ENCODE measurements at places on chromosomes 3 and 15.
A peak's percentile ranks its signal among the peaks of the same experiment; 100 is the strongest.

DNA sequence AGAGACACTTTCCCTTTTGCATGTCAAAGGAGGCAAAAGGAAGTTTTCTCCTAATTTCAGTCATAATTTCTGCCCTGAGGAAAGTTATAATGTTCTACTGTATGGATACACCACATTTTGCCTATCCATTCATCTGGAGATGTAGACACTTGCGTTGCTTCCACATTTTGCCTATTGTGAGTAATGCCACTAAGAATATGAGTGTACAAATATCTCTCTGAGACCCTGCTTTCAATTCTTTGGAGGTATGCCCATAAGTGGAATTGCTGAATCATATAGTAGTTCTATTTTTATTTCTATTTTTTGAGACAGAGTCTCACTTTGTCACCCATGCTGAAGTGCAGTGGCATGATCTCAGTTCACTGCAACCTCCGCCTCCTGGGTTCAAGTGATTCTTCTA, 3.6 kb upstream of the CD276 start:
- no peak for DNase-seq

DNA sequence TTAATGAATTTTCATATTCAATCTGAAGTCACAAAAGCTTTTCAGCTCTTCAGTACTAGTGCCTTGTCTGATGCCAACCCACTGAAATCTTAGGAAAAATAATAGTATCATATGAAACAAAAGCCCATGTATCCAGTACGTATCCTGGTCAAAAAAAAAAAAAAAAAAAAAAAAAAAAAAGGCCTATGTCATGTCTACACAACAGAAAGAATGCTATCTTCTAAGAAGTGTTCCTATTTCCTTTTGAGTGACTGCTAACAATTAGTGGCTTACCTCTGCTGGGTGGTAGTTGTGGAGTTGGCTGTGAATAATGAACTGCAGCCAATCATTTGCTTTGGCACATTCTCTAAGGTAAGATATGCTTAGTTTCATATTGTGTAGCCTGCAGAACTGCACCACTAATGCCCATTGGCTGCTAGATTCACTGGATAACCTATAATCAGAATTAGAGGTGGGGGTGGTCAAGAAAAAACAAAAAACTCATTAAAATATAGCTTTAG, 59.6 kb downstream of the EIF3J start:
- DNase-seq = no peak

- DNase-seq = no peak
Observed at GRCh38 chr3:193344486-193344885, 34.1 kb downstream of the ATP13A5 start.

- no peak for DNase-seq
Observed at GRCh38 chr3:196219194-196219969, 3.0 kb downstream of the SLC51A start.

DNA sequence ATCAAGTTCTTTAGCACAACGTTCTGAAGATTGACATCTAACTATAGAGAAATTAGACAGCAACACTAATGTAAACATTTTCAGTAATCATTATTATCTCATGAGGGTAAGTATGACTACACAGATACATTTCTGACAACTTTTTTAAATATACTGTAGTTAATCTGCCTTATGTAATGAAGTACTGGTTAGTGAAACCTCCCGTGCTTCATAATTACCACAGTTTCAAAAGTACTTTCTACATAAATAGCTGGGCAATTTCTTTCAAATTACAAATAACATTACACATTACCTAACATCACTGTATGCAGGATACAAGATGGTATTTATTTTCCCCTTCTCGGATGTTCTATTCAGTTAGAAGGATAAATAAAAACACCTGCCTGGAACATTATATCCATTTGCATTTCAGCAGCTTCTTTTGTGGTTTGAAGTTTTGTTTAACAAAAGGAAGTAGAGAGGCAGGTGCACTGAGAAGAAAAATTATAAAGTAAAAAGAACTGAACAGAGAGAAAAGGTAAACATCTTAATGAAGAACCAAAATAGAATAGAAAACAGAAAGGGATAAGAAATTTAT, 1241.5 kb upstream of the GBE1 start:
- peak; percentile 91 for DNase-seq

DNA sequence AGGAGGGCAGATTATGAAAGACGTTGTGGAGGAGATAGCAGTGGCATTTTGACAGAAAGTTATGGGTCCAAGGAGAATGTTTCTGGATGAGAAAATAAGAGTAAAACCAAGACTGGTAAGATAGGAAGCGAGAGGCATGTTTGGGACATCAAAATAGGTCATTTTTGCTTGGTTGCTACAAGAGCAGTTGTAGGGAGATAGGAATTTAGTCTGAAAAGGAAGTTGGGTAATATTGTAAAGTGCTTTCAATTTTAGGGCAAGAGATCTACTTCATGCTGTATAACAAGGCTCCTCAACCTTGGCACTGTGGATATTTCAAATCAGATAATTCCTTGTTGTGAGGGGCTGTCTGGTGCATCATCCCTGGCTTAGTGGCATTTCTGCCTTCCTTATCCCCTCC, 118.0 kb upstream of the DPH6 start:
- no peak for DNase-seq

- no peak for DNase-seq
Observed at GRCh38 chr15:75828429-75828828, 14.8 kb upstream of the UBE2Q2 start.

- DNase-seq = no peak
Observed at GRCh38 chr3:95971573-95971972, 842.8 kb upstream of the EPHA6 start.

- peak; percentile 81 for DNase-seq
Observed at GRCh38 chr3:169615833-169616232, 47.7 kb downstream of the MECOM start.

GRCh38 chr3:132255041-132255745, 62.0 kb upstream of the ACP3 start:
- DNase-seq = no peak

GRCh38 chr15:45140557-45141250, 10.9 kb downstream of the DUOX1 start:
- no peak for DNase-seq

- DNase-seq = no peak
Observed at GRCh38 chr15:100714749-100715342, 112.5 kb downstream of the ASB7 start.

DNA sequence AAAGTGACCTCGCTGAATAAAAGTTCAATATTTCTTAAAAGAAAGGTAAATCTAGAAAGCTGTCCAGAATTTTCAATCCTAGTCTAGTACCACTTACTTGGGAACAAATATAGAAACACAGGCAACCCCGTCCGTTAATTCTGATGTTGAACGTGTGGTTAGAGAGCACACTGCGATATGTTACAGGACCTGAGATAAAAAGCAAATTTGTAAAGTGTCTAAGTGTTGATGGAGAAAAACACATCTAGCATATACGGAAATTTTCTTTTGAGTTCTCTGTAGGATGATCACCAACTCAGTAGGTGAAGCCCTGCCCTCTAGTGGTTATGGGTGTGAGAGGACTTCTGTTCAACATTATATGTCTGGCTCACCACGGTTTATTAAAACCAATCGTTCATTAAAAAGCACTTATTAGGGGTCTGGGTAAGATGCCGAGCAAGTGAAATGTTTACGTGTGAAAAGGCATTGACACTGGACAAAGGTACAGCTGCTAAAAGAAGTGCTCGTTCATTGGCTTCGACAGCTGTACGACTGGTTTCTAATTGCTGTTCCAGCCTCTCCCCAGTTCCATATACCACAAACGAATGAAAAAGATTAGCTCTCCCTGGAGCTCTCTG, 1.0 kb upstream of the ATP2C1 start:
- DNase-seq = peak; percentile 91

DNA sequence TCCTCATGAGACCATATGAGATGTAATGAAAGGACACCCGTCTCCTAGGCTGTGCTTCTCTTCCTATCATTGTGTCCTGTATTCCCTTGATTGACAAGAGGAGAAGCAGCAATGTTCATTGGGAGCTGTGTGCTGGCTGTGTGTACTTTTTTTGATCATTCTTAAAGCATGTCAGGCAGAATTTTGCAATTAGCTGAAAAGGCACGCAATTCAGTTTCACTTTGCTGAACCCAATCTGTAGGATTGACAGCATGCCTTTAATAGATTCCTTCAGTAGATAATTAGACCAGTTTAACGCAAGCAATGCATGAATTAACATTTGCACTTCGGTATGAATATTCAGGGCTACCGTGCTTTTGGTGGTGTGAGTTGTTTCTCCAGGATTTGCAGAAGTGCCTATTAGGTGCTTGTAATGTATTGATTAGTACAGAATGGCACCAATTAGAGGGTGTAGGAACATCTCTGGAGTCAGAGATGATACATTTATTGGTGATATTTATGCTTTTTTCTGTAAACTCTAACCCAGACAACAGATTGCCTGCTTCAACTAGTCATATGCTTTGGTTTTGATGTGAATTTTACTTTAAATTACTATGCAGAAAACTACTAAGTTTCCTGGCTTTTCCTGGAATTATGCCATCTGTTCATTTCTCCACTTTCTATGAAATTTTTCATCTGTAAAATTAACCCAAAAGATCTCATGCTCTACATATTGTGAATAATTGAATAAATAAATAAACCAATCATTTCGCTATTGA, 114.3 kb downstream of the NSUN3 start:
- DNase-seq = no peak

DNA sequence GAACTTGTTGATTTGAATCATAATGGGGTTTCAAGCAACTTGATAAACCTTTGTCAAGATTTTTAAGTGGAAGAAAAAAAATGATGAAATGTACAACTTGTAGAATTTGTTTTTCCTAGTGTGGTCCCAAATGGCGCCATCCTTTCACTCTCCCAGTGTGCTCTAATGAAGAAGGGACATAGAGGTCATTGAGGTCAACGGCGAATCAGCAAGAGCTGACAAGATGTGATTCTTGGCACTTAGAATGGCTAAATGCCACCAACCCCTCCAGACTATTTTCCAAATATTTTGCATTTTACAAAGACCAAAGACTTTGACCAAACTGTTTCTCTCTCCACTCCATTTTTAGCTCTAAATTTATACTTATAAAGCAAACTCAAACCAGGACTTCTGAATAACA, 320.2 kb upstream of the MME start:
- DNase-seq = no peak

- no peak for DNase-seq
Observed at GRCh38 chr3:101143012-101143411, 149.8 kb upstream of the ABI3BP start.

DNA sequence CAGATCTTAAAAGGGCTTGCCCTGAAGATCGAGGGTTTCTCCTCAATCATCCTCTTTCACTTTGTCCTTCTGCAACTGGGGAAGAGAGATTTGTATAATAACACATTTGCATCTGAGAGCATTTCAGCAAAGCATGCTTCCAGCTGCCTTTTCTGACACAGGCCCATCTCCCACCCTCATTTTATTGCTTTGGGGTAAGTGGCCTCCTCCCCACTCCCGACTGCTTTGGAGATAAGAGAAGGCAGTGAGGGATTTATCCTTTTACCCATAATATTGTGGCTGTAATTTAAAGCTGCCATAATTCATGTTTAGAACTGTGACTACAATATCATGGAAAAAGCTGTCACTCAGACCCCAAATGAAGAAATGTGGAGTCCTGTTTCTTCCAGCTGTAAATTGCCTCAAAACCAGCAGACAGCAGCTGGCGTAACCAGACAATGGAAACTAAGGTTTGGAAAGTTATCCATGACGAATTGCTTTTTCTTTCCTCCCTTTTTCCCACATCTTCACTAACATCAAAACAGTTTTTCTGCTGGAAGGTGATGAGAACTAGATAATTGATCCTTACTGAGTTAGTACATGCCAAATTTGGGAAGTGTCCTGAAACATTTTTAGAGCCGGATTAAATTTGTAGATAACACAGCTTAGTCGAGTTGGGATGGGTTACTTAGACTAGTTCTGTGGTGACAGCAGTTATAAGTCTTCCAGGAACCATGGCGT, 104.2 kb upstream of the PFN2 start:
- DNase-seq = no peak

- DNase-seq = peak; percentile 61
Observed at GRCh38 chr15:72231833-72232478, 966 bp upstream of the PKM start.

DNA sequence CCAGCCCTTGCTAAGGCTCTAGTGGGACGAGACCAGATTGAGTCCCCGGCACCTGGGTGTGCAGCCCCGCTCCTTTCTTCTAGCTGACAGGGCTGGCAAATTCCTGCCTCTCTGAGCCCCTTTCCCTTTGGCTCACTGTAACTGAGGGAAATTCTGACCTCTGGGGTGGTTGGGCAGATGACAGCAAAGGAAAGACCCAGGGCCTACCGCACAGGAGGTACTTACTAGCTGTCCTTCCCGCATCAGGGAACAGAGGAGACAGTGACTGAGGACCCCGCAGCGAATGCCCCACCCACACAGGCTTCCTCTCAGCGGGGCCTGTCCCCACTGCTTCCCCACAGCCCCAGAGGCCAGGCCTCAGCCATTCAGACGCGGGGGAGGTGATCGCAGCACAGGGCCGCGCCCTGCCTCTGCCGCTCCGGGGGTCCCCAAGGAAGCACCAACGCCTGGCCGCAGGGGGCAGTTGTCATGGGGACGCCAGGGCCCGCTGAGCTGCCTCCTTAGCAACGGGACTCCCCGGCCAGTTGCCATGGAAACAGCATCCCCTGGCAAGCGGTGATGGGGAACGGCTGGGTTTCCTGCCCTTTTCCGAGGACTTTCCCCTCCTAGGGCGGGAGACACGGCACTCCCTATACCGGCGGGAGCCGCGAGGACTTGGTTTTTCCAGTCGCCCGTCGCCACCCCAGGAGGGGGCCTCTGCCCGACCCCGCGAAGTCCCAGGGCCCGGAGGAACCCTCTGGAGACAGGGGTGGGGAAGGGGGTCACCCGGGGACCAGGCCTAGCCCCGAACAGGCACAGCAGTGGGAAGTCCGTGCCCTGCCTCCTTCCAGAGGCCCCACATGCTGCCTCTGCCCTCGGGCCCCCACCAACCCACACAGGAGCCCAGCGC, 50.1 kb downstream of the HCN4 start:
- peak; percentile 4 for DNase-seq

DNA sequence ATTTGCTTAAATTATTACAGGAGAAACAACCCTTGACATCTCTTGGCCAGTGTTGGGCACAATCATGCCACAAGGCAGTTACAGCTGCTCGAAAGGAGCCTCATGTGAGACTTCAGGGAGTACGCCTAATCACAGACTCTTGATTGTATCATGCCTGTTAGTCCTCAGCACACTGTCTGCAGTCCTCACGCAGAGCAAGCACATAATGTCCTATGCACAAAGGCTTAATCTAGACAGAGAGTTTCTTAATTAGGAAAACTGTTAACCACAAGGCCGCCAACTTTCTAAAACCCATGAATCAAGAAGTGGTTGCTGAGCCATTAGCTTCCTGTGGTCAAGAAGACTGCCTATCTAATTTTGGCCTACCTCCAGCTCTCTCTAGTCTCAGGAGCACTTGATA, 172.0 kb downstream of the UNC13C start:
- DNase-seq = no peak

- DNase-seq = no peak
Observed at GRCh38 chr15:70463453-70463834, 299.9 kb downstream of the UACA start.

- DNase-seq = no peak
Observed at GRCh38 chr3:62837145-62837787, 38.0 kb downstream of the CADPS start.

GRCh38 chr15:57323806-57324589, 52.3 kb upstream of the CGNL1 start:
- no peak for DNase-seq

- DNase-seq = no peak
Observed at GRCh38 chr3:12015627-12016026, 11.4 kb downstream of the SYN2 start.

GRCh38 chr15:38242055-38242454, 10.6 kb upstream of the SPRED1 start:
- no peak for DNase-seq

Data from NCI-H1105 treated with DMSO at 0.1 percent for 48 hours (cell line).